ENCODE measurements at places on chromosomes 7 and 10.

- DNase-seq = no peak
These were observed 179.1 kb downstream of the TCF7L2 start for GRCh38 chr10:113129117-113129516.

DNA sequence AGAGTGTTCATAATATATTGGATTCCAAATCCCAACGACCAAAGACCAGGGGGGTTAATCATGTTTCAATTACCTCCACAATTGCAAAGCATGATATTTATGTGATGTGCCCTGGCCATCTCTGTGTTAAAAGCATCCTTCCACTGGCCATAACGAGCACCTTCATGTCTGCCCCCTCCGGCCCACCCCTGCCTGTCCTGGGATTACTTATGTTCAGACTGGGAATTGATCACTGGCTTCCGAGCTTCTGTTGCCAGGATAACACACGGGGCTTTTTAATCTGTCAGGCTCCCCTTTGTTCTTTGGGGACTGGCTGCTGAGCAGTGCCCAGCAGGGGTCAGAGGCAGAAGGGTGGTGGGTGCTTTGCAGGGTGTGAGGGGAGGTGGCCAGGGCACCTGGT, 13.7 kb upstream of the CHST15 start:
- no peak for DNase-seq

DNA sequence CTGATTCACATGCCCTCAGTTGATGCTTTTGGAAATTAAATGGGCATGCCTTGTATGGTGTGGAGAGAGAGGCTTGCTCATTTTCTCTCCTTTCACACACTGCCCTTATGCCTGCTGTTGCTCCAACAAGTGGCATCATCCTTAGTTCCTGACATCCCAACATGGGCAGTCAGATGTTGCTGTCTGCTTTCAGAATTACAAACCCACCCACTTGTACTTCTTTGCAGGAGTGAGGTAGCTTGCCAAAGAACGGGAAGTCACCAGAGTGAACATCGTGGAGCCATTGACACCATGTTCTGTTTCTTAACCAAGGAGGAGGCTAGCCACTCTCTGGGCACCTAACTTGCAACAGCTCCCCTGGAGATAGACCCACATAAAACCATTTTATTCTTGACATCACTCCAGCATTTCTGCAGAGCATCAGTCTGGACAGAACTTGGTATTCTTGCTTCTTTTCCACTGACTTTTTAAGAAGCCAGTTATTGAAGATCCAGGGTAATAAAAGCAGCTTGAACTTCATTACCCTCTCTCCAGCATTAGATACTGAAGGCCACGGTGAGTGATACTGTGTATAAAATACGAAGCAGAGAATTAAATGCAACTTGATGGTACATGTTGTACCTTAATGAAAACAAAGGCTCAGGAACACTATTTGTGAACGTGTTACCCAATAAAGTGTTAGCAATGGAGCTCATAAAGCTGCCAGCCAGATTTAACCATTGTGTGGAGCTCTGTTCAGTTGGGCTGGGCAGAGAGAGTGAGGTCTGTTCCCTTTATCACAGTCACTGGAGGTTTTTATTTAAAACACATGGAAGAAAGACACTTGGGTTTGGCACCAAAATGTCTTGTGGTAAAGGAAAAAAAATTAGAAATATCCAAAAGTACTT, 195.8 kb upstream of the HABP2 start:
- DNase-seq = no peak

DNA sequence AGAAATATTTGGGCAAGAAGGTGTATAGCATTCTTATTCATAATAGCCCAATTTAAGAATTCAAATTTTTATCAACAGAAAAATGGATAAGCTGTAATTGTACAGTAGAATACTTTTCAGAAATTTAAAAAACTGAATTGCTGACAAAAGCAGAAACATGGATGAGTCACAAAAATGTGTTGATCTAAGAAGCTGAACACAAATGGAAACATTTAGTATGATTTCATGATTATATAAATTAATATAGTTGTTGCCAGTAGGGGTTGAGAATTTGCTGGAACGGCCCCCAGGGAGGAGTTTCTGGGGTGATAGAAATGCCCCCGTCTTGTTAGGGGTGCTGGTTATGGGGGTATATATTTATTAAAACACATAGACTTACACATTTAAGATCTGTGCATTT, 179.1 kb downstream of the KLF6 start:
- no peak for DNase-seq

GRCh38 chr10:101833466-101833865, 10.1 kb downstream of the KCNIP2 start:
- DNase-seq = no peak

- no peak for DNase-seq
These were observed 46.7 kb downstream of the TRIM24 start for GRCh38 chr7:138506764-138507163.

GRCh38 chr7:31371621-31372020, 31.1 kb upstream of the NEUROD6 start:
- DNase-seq = no peak

- DNase-seq = no peak
These were observed 5.3 kb downstream of the PTF1A start for GRCh38 chr10:23197416-23197861.

- DNase-seq = peak; percentile 22
These were observed 11.1 kb upstream of the ACSL5 start for GRCh38 chr10:112362833-112363232.

- no peak for DNase-seq
These were observed 24.8 kb downstream of the NPTX2 start for GRCh38 chr7:98641646-98642500.

GRCh38 chr7:82699773-82700186, 256.2 kb upstream of the CACNA2D1 start:
- peak; percentile 18 for DNase-seq

GRCh38 chr10:129222436-129222835, 244.6 kb upstream of the MGMT start:
- no peak for DNase-seq

GRCh38 chr10:26737730-26738129, 40.2 kb downstream of the PDSS1 start:
- no peak for DNase-seq

DNA sequence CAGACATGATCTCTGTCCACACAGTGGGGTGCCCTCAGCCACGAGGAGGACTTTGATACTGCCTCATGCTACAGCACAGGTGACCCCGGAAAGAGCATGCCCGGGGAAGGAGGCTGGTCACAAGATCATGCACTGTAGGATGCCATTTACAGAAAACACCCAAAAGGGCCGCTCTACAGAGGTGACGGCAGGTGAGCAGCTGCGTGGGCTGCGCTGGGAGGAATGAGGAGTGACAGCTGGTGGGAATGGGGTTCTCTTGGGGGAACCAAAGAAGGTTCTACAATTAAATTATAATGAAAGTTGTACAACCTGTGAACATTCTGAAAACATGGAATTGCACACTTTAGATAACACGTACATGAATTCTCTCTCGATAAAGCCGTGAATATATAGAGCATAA, 12.0 kb downstream of the INTS1 start:
- no peak for DNase-seq

- no peak for DNase-seq
These were observed 233.1 kb upstream of the PHYHIPL start for GRCh38 chr10:58943256-58943890.

GRCh38 chr7:88132725-88133124, 87.1 kb downstream of the SRI start:
- DNase-seq = no peak

- no peak for DNase-seq
These were observed 48.4 kb downstream of the HGF start for GRCh38 chr7:81721437-81721836.

DNA sequence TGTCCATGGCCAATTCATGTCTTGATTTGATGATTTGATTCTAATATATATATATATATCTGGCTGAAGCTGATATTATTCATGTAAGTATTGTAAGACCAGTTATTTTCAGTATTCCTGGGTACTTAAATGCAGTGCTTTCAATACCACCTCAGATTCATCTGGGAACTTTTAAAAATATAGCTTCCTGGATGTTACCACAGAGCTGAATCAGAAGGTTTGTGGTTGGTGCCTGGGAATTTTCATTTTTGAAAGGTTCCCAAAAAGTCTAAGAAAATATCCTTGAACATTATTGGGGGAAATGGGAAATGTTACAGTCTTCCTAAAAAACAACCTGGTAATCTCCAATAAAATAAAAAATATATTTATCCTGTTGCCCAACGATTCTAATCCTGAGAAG, 10.7 kb upstream of the PPP3CB start:
- DNase-seq = no peak

- DNase-seq = no peak
These were observed at the start of gene VWA2 for GRCh38 chr10:114239117-114239993. Gene VWA2 (plus strand): TSS chr10:114239254. CDS start chr10:114248714, 9,460 bp downstream.

GRCh38 chr7:93194386-93194785, 31.9 kb downstream of the HEPACAM2 start:
- peak; percentile 58 for DNase-seq

DNA sequence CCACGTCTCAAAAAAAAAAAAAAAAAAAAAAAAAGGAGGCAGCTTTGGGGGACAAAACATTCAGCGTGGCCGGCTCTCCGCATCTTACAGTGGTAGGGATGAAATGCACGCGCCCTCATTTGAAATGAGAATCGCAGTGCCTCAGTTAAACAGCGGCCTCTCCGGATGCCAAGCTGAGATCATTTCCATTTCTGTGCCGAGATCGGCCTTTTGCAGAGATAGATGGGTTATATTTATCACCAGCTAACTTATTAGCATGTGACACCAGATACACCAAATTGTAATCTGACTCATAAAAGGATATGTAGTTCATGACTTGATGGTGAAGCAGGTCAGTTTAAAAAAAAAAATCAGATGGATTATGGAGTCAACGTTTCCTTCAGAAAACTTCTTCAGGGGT, 138.7 kb downstream of the CUX1 start:
- DNase-seq = no peak

- no peak for DNase-seq
These were observed 148.1 kb downstream of the SLC25A13 start for GRCh38 chr7:96173781-96174180.

GRCh38 chr10:94186722-94187121, 176.0 kb downstream of the NOC3L start:
- no peak for DNase-seq

- DNase-seq = no peak
These were observed 92.6 kb downstream of the CYTH3 start for GRCh38 chr7:6179620-6180343.

All from HFFc6 (cell line).